ENCODE measurements at places on chromosomes 16 and 17.
A peak's percentile ranks its signal among the peaks of the same experiment; 100 is the strongest.

DNA sequence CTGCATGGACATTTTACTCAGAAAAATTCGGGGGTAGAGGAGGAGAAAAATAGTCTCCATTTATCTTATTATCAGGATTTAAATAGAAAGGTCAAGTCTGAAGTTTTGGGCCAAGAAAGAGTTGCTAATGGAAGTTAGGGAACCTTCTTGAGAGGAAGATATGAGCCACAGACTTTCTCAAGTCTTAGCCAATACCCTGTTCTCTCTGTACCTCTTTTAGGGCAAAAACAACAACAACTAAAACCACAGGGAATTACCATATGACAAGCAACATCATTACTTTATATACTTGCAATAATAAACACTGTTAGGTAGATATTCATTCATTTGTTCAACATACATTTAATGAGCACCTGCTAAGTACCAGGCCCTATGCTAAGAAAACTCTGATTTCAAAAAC, 282.2 kb upstream of the CDH5 start:
- DNase-seq: no peak

- DNase-seq: no peak
These were observed 10.0 kb downstream of the CEP295NL start for GRCh38 chr17:78892936-78893379.

GRCh38 chr16:10036956-10037355, 145.3 kb downstream of the GRIN2A start:
- no peak for DNase-seq

DNA sequence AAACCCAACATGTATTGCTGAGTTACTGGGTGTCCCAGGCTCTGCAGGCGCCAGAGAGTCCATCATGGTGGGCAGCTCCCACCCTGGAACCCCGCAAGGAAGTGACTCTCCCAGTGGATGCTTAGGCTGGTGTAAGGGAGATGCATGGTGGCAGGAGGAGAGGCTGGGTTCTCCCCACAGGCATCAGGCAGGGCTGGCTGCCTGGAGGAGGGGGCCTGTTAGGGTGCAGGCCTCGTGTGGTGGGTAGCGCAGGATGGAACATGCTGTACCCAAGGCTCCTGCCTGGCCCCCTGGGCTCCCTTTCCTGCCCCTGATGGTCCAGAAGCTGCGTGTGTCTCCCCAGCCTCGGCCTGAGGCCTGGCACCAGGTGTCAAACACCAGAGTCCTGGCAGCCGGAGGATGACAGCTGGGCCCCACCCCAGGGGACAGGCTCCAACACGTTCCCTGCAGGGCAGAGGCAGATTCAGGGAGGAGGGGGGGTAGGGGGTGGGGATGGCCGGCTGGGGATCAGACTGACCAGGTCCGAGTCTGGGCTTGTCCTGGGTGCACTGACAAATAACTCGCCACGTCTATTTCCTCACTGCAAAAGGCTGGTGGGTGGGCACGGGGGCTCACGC, 40.2 kb upstream of the CIBAR2 start:
- DNase-seq: no peak

GRCh38 chr16:89358030-89359005, 132.0 kb downstream of the ANKRD11 start:
- DNase-seq: no peak

- peak; percentile 62 for DNase-seq
These were observed 33.0 kb downstream of the PITPNM3 start for GRCh38 chr17:6523330-6523729.

GRCh38 chr17:56262803-56263202, 109.5 kb downstream of the ANKFN1 start:
- DNase-seq: no peak

- no peak for DNase-seq
These were observed 62.9 kb upstream of the RCVRN start for GRCh38 chr17:9968008-9968407.

GRCh38 chr17:44345454-44346026, 438 bp downstream of the GRN start:
- DNase-seq: peak; percentile 64

- DNase-seq: peak; percentile 39
These were observed 18.9 kb upstream of the HERPUD1 start for GRCh38 chr16:56912746-56913708.

GRCh38 chr16:25038239-25038954, 23.2 kb upstream of the ARHGAP17 start:
- no peak for DNase-seq

GRCh38 chr17:3665834-3666233, 2.5 kb downstream of the TAX1BP3 start:
- no peak for DNase-seq

DNA sequence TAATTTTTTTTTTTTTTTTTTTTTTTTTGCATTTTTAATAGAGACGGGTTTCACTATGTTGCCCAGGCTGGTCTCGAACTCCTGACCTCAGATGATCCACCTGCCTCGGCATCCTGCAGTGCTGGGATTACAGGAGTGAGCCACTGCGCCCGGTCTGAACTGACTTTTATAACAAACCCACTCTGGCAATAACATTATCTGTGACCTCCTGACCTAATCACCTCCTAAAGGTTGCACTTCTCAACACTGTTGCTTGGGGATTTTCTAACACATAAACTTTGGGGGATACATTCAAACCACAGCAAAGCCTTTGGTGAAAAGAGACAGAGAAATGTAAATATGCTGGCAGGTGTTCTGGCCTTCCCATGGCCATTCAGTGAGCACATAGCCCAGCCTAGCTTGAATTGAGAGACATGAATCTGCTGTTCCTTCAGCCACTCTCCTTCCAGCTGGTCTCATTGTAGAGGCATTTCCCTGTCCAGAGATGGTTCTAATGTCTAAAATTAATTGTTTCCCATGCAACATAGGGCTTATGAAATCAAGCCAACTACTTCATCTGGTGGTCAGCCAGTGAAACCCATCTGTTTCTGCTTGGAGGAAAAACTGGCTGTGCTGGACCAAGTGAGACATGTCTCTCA, 28.3 kb downstream of the LYRM1 start:
- DNase-seq: no peak

- no peak for DNase-seq
These were observed 117.9 kb downstream of the SPACA3 start for GRCh38 chr17:33109336-33110072.

Measured in HCEC 1CT (cell line).